Activated CD4-positive, alpha-beta T cell treated with anti-CD3 and anti-CD28 coated beads for 1 hour (primary cell): ENCODE measurements at places on chromosomes 12 and 14.

GRCh38 chr12:7083125-7083524 lies 9.1 kb downstream of the C1R start:
- DNase-seq: no peak

GRCh38 chr12:69022674-69023073 lies 89.7 kb upstream of the CPM start:
- DNase-seq: no peak

DNA sequence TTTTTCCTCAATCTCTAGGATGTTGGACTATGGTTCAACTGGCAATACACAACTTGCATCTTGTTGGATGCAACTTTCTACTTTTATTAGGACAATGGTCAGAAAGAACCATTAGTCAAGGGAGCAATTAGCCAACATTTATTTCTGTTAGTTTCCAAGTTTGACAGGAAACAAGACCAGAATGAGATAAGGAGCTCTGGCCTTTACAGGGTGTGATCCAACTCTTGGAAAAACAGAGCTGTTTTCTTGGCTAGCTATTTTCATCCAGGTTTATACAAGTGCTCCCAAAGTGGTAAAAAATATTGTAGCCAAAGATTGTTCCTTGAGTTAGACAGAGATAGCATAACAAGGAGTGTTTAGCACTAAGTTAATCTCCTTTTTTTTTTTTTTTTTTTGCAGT lies 3.9 kb upstream of the SYNE2 start:
- no peak for DNase-seq

DNA sequence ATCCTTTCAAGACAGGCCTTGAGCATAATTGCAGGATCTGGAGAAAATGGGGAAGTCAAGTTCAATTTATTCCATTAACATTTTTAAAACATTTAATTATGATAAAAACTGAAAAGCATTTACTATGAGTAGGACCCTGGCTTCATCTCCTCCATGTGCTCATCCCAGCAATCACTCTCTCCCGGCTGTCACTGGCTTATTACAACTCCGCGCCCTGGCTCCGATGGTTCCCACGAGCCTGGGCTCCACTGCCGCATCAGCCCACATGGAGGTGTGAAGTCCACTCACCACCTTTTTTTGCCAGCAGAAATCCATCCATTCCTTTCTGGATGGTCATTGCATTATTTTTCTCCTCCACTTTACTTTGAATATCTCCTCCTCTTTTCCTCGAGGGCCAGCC lies 194.4 kb downstream of the EMP1 start:
- DNase-seq: no peak

- no peak for DNase-seq
Measured at GRCh38 chr12:14399871-14400270, 34.4 kb downstream of the ATF7IP start.

GRCh38 chr14:22155571-22155970 lies 433.5 kb downstream of the DAD1 start:
- no peak for DNase-seq

- DNase-seq: no peak
Measured at GRCh38 chr14:35535483-35536112, 1.6 kb downstream of the INSM2 start.

DNA sequence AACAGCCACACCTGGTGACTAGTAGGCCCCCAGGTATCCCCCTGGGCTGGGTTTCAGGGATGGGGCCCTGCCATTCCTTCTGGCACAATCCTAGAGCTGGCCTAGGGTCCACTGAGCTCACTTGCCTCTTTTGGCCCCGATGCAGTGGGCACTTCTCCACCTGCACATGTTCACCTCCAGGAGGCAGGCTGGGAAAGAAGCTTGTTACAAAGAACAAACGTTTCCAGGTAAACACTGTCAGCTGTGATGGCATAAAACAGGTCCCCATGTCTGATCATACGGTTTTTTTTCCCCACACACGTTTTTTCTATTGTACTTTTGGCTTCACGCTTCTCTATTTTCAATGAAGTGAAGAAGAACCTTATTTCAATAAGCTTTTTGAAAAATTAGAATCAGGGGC lies 15.8 kb upstream of the HVCN1 start:
- DNase-seq: no peak

DNA sequence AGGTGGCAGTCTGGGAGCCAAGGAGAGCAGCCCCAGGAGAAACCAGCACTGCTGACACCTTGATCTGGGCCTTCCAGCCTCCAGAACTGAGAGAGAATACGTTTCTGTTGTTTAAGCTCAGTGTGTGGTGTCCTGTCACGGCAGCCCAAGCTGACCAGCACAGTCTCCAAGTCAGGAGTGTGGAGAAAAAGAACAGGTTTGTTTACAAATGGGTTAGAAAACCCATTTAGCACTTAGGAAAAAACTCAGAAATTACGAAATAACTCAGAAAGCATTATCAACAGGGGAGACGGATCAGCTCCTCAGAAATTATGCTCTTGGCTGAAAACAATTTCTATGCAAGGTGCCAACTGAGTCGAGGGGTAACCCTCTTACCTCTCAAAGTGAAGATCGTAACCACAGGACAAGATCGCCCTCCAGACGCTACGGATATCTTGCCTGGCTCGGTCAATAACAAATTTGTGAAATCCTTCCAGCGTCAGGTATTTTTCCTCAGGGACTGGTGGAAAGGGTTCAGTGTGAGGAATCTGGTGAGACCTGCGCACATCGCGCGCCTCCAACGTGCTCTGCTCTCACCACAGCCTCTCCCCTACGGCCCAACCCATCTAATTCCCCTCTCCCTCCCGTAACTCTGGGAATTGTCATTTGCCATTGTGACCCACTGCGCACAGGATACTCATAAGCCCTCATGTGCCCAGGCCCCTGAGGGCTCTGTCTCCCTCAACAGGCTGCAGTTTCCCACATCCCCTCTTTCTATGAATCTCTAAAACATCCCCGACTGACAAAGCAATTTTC lies 50.2 kb downstream of the TRAFD1 start:
- DNase-seq: no peak

DNA sequence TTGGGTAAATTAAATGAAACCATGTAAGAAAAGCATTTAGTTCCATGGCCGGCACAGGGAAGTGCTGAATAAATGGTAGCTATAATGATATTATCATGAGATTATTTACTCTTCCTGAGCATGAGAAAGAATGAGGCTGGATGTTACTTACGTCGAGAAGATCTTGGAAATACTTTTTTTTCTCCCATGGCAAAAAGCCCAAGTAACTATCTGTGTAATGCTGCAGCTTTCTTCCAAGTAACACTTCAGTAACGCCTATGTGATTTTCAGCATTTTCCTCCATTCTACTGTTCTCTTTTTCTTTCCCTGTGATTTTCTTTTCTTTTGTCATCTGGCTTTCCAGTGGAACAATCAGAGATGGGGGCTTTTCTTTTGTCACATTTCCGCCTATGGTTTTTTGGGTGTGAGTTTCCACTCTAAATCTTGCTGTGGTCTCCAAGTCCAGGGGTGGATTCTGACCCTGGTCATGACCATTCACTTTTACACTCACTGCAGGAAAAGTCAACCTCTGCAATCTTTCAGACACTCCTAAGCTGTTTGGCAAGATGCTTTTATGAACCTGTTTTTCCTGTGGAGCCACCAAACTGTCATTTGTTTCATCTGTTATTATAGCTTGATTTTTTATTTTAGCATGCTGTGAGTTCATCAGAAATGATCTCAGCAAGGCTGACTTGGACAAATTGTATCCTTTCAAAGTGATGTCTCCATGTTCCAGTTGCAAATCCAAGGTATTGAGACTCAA lies 25.0 kb upstream of the SYCP3 start:
- DNase-seq: no peak
